Omental fat pad (tissue), 4 donors: ENCODE measurements at places on chromosomes 5 and 9.

GRCh38 chr5:65855766-65856315 lies 70.5 kb upstream of the ERBIN start:
- no peak for DNase-seq

GRCh38 chr5:24854350-24854749 lies 209.6 kb upstream of the CDH10 start:
- no peak for DNase-seq

GRCh38 chr5:125409861-125410536 lies 663.6 kb upstream of the ZNF608 start:
- DNase-seq: no peak

DNA sequence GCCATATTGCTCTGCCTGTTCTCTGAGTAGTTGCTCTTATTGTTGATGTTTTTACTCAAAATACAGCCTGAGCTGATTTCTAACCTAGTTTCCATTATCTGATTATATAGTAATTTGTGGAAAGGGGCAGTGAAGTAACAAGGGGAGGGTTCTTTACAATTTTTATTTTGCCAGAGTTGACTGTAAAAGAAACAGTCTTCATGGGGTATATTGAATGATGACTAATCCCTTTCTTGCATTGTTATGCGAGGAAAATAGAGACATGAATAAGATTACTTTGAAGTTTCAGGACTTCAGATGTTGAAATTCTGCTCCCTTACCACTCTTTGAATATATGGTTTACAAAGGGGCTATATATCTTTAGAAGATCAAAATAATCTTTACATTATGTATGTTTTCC lies 9.1 kb upstream of the LRRC70 start:
- DNase-seq: no peak
